ENCODE measurements at places on chromosomes 6 and 20.
A peak's percentile ranks its signal among the peaks of the same experiment; 100 is the strongest.

GRCh38 chr6:82573254-82573972 is 209.8 kb downstream of the TPBG start:
- no peak for DNase-seq

DNA sequence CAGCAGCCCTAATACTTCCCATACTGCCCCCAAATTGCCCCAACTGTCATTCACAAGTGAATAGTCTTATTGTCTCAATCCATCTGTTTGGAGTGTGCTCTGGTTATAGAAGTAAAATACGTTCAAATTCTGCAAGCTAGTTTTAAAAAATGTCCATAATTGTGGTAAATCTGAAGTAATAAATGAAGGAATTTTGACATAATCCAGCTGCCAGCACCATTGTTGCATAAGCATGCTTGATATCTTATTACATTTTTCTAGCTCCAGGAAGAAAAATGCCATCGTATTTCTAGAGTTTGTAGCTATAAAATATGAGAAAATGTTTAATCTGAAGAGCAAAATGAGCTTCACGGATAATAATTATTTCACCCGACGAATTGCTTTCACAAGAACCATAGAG is 664.7 kb downstream of the RFPL4B start:
- peak; percentile 45 for DNase-seq

DNA sequence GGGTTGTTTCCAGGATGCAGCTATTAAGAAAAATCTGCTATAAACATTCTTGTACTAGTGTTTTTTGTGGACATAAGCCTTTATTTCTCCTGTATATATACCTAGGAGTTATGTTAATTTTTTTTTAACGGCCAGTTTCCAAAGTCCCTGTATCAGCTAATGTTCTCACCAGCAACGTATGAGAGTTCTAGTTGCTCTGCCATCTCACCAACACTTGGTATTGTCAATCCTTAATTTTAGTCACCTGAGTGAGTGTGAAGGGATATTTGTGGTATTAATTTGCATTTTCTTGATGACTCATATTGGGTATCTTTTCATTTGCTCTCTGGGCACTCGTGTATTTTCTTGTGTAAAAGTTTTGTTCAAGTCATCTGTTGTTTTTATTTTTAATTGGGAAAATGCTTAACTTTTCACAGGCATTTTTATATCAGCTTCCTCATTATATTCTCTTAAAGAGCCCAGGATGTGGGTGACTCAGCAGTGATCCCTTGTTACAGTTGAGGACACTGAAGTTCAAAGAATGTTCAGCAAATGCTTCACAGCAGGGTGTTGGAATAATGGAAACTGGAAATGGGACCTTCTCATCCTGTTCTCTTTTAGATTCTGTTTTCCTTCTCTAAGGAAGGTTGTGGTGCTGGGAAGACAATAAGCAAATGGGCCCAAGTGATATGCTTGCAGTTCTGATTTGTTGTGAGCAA is 211.7 kb upstream of the PRND start:
- no peak for DNase-seq

DNA sequence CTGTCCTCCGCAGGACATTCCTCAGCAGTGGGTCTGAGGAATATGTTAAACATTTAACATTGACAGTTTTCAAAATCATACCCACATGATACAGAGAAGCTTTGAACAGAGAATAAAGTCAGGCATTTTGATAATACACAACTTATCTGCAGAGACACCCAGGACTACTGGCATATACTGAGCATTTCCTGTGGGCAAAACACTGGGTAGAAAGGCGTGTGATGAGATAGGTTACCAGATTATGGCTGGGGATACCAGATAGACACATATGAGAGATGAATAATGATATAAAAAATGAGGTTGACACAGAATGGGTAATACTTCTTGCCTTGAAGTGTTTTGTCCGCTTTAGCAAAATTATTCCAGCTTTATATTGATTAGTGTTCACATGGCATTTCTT is 31.4 kb upstream of the TRIM26 start:
- no peak for DNase-seq

GRCh38 chr6:52307900-52308372 is 23.4 kb upstream of the MCM3 start:
- DNase-seq, result no peak

GRCh38 chr20:42938441-42939205 is 251.1 kb downstream of the PTPRT start:
- DNase-seq, result no peak

DNA sequence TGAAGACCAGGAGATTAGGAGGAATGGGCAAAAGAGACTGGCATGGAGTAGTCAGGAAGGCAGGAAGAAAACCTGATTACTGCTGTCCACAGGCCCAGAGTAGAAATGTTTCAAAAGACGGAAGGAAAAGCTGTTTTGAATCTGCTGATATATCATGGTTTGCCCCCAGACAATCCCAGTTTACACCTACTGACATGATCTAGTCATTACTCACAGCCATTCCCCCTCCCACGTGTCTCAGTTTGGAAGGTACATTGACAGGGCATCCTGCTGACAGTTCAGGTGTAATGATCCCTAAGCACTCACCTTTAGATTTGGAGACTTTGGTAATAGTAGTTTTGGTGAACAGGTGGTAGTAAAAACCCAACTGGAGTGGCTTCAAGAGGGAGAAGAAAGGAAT is 9.8 kb upstream of the TXNDC5 start:
- no peak for DNase-seq
